ENCODE measurements at places on chromosomes 5 and 9.

- no peak for DNase-seq
Observed at GRCh38 chr9:126017758-126018157, 270.6 kb downstream of the PBX3 start.

DNA sequence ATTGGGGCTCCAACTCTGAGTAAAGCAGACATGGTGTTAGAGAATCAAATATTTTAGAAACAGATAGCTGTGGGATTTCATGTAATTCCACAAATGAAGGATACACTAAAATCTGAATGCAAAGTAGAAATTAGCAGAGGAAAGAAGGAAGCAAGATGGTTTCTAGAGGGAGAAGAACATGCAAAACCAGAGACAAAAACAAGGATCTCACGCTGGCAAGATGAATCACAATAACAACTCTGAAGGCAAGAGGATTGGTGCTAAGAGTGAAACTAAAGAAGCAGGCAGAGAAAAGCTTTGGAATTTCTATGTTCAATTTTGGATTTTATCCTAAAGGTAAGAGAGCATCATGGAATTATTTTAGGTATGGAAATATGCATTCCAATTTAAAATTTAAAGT, 857.2 kb upstream of the COX7C start:
- no peak for DNase-seq

DNA sequence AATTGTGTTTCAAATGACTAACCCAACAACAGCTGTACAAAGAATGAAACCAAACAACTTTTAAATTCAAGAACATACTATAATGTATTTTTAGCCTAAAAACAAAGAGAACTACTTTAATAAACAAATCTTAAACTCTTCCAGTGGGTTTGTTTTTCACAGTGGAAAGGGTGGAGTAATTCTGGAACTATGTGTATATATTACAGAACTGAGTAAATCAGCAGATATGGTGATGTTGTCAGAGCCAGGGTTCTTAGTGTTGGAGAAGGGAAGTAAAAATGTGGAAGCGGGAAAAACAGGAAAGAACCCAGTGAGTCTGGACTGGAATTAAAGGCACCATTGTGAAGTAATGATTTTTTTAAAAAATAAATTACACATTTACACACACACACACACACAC, 144.9 kb downstream of the CDK5RAP2 start:
- DNase-seq = no peak

DNA sequence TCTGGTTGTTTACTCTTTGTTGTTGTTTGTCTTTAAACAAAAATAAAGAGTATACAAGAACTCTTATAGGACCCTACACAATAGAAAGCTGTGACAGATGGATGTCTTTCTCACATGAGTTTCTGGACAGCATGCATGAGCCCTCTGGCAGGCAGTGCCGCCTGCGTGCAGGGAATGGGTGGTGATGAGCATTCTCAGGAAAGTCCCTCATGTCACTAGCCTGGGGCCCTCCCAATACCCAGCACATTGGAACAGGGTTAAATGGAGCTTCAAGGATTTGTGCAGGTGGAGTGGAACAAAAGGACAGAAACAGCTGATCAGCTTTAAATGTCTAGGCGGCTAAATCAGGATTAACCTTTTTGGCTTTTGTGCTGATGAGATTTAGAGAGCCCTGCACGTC, 181.0 kb upstream of the CD180 start:
- DNase-seq = no peak

- DNase-seq = no peak
Observed at GRCh38 chr9:84368601-84369000, 28.0 kb upstream of the SLC28A3 start.

DNA sequence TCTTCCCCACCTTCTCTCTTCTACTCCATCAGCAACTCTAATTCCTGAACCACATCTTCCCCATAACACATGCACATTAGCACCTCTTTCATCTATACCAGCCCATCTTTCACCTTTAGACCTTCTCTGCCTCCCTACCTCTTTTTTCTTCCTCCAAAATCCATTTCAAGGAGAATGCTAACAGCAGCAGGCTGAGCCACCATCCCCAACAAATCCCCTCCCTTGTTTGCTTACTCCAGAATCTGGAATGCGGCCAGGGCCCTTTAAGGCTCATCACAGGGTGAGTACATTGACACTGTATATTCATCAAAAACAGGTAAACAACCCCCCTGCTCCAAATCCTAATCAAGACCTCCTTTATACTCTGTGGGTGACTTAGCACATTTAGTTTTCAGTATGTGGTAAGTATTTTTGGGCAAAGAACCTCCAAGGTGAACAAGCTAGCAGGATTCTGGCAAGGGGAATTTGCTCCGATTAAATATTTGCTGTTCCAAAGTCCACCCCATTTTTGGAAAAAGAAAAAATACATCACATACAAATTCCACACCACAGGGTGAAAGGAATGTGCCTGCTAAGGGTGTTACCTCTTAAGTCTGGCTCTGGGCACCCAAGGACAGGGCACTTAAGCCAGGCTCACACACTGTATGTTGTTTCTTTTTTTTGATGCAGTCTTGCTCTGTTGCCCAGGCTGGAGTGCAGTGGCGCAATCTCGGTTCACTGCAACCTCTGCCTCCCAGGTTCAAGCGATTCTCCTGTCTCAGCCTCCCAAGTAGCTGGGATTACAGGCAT, 71.4 kb downstream of the SERINC5 start:
- no peak for DNase-seq

- DNase-seq = no peak
Observed at GRCh38 chr5:94028001-94028400, 286.6 kb upstream of the POU5F2 start.

GRCh38 chr5:180090769-180091546, 19.4 kb upstream of the RNF130 start:
- DNase-seq = no peak

DNA sequence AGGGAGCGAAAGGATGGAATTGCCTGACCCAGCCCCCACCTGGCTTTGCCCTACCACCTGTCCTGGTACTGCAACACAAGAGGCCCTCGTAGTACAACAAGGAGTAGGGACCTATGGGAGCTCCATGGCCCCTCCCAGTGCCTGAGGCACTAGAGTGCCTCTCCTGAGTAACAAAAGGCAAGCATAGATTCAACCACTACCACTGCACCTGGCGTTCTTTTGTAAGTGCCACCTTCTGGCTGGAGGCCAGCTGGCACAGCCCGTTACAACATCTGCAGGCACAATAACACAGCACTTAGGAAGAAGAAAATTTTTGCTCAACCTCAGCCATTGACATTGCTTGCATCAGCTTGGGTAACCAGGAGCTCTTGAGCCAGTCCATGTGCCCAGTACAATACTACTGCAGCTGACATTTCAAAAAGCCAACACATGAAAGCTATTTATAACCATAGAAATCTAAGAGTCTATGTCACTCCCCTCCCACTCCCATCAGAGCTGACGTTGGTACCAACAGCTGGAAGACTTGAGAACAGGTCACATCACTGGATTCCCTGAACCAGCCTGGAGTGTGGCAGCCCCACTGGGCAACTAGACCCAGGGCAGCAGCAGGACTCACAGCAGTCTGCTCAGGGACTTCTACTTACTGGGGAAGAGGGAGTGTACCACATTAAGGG, 17.7 kb upstream of the FAM174A start:
- no peak for DNase-seq

GRCh38 chr5:174726916-174727793, 2.8 kb downstream of the MSX2 start:
- no peak for DNase-seq

DNA sequence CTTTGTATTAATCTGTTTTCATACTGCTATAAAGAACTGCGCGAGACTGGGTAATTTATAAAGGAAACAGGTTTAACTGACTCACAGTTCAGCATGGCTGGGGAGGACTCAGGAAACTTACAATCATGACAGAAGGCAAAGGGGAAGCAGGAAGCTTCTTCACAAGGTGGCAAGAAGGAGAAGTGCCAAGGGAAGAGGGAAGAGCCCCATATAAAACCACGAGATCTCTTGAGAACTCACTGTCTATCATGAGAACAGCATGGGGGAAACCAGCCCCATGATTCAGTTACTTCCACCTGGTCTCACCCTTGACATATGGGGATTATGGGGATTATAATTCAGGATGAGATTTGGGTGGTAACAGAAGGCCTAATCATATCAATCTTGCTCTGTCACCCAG, 60.9 kb upstream of the CHD1 start:
- DNase-seq = no peak

DNA sequence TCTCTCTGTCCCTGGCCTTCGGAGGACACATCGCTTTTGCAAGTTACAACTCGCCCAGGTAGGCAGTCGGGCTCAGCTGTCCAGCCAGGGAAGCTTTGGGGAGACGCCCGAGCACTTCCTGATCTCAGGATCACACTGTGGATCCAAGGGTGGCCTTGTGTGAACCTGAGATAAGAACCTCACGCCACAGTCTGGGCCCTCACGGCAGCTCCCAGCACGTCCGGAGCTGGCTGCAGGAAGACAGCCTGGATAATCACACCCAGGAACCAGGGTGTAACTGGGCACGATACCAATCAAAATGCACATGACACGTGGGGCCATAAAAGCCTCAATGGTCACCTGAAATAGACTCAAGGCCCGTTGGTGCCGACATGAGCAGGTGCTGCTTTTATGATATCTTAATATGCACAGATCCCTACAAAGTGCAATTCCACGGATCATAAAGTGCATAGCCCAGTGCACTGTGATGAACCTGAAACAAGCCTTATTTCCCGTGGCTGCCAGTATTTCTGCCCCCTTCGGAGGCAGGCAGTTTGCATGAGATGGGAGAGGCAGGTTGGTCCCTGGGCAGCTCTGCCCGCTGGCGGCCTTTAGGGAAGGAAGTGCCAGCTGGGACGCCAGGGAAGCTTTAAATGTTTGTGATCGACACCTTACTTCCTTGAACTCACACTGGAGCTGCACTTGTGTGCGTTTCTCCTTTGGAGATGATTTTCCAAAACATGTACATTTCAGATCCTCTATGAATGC, 14.5 kb downstream of the SLC6A18 start:
- no peak for DNase-seq

GRCh38 chr5:102545175-102545574, 46.4 kb upstream of the SLCO6A1 start:
- DNase-seq = no peak

DNA sequence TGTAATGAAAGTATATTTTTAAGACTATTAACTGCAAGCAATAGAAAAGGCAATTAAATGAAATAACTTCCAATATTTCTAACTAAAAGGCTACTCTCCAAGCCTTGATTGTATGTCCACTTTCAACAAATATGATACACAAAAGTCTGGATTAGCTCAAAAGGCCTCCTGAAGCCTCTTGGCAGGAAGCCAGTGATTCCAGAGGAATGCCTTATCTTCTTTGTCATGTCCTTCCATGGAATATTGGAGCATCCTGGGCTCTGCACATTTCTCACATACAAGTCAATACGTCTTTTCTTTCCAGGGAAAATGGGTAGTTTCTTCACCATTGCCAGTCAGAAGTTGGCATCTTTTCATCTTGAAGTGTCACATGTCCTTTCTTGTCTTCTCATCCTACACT, 357.8 kb downstream of the KDM4C start:
- DNase-seq = no peak

DNA sequence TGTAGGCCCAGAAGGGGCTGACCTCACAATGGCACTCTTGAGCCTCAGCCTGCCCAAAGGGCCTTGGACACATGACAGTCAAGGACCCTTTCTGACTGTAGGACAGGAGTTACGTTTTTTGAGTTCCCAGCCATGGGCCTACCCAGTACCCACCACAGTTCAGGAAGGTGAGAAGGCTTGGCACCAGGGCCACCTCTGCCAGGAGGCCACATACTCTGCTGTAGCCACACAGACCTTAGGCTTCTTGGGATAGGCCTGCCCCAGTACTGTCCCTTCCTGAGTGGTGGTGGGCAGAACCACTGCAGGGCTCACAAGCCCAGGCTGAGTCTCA, 12.8 kb downstream of the PDLIM4 start:
- DNase-seq = no peak

- no peak for DNase-seq
Observed at GRCh38 chr9:81318571-81318970, 370.8 kb downstream of the TLE1 start.

DNA sequence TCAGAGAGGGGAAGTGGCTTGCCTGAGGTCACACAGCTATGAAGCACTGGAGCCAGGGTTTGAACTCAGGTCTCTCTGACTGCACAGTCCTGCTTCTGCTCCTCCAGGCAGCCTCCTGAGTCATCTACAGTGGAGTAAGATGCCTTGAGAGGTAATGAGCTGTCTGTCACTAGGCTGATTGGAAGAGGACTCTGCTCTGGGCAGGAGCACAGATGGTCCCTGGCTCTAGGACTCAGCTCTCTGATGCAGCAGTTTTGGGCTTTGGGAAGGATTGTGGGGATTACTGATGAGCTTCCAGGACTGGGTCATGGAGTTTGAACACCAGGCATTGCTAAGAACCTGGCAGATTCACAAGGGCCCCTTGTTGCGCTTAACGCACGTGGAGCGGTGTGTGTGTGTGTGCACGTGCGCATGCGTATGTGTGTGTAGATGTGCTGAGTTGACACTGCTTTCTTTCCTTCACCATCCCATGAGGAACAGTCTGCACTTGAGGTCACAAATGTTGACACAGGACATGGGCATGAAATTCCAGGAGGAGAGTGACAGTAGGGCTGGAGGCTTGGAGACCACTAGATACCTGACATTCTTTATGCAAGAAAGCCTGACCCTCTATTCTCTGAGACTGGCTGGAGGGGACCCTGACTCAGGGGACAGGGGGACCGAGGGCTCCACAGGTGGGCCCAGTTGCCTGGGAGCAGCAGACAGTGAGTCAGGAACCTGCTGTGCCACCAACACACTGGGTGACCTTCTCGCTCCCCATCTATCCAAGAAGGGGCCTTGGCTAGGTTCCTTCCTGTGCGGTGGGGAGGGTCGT, 170.5 kb downstream of the RGS3 start:
- DNase-seq = no peak

DNA sequence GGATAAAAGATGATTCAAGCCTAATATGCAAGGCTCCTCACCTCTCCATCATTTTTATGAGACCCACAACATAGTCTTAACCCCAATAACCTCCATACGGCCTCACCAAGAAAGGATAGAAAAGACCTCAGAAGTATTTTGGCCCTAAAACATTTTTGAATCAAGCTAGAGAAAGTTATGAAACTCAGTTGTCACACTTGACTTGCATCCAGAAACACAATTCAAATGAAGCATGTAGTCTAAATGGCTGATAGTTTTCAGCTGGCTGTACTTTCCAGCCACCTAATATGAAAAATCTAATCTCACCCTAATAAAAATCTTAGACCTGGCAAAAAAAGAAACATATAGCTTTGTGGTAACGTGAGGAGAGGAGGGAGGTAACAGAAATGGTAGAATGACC, 116.1 kb downstream of the ARL15 start:
- DNase-seq = no peak

DNA sequence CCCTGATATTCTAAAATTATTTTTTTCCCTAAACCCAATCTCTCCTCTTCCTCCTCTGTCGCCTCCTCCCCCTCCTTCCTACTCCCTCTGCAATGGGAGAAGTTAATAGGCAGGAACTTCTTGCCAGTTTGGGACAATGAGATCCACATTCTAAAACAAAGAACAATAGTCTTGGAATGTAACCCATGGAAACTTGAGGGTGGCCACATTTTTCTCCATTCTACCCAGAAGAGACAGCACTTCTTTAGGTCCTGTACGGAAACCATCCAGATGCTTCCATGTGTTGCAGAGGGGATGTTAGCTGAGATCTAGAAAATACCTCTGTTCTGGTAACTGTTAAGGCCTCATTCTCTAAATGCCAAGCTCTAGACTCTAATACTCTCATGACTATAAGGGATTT, 10.0 kb downstream of the SPARC start:
- no peak for DNase-seq

All from activated naive CD4-positive, alpha-beta T cell treated with anti-CD3 and anti-CD28 coated beads, Interleukin-2, amount 50 U/mL, for 16 hours (primary cell).